Activated T-helper 17 cell treated with anti-CD3 and anti-CD28 coated beads, Interleukin-2, amount 50 U/mL, for 72 hours (primary cell): ENCODE measurements at places on chromosomes 1 and 21.

- ATAC-seq, result no peak
Observed at GRCh38 chr1:169326261-169326955, 41.2 kb downstream of the NME7 start.

- no peak for ATAC-seq
Observed at GRCh38 chr1:39623053-39623452, 16.4 kb downstream of the HEYL start.

DNA sequence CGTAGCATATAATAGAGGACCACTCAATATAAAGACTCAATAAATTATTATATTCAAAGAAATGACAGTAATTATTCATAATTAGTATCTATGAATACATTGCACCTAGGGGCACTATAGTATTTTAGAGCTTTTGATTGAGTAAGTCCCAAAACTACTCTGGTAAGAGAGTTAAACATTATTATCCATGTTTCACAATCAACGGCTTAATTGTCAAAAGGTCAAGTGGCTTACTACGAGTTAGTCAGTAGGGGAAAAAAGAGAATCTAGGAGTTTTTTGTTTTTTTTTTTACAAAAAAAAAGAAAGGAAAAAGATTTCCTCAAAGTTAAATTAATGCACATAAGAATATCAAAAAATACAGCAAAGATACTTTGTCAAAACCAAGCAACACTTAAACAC lies 20.4 kb upstream of the LAMC1 start:
- ATAC-seq, result no peak

DNA sequence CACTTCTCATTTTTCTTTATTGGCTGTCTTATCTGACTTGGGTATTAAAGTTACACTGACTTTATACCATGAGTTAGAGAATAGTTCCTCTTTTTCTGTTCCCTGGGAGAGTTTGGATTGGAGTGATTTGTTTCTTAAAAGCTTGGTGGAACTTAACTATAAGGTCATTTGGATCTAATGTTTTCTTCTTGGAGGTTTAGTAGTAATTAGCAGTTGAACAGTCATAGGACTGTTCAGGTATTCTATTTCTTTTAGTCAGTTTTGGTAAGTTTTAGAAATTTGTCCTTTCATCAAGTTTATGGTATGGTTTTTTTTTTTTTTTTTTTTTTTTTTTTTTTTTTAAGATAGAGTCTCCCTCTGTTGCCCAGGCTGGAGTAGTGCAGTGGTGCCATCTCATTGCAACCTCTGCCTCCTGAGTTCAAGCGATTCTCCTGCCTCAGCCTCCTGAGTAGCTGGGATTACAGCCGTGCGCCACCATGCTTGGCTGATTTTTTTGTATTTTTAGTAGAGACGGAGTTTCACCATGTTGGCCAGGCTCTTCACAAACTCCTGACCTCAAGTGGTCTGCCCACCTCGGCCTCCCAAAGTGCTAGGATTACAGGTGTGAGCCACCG lies 6.3 kb downstream of the TTC3 start:
- peak; percentile 39 for ATAC-seq

DNA sequence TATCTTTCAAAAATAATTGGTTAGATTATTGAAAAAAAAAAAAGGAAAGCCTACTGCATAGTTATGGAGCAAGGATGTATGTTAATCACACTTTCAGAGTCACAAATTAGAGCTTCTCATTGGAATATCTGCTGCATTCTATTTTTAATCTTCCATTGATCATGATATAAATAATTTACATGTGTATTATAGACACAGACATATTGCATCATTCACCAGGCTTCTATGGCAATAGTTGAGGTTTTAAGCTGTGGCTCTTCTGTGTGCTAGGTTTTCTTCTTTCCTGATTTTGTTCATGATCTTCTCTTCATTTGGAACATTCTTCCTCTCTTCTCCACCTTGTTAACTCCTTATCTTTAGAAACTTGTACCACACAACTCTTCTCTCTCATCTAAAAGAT lies 123.2 kb upstream of the HMCN1 start:
- no peak for ATAC-seq

DNA sequence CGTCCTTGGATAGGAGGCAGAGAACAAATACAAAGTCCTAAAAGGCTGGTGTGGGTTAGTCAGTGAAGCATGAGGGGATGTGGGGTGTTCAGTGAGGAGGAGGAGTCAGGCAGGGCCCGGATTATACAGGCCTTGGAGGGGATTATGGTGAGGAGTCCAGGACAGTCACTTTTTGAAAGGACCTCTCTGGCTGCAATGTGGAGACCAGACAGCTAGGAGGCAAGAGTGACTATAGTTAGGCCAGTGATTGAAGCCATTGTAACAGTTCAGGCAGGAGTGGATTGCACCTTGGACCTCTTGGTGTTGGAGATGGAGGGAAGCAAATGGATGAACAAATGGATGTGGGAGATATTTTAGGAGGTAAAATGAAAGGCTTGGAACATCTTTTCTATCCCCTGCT lies 115.8 kb downstream of the C1orf94 start:
- no peak for ATAC-seq

DNA sequence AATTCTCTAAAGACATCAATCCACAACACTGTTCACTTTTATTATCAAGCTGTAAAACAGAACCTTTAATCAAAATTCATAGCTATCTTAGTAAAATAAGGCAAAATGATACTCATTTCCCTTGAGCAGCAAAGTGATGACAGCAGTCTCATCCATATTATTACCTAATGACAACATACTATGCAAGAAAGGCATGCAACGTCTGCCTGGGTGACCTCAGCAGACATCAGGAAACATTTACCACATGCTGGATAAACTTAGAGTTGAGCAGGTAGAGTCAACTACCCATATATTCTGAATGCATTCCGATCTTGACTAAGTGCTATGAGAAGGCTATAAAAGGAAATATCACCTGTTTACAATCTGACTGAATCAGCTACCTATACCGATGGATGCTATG lies 145.1 kb downstream of the SIPA1L2 start:
- no peak for ATAC-seq

- ATAC-seq, result no peak
Observed at GRCh38 chr1:54581621-54582035, 33.6 kb downstream of the ACOT11 start.

DNA sequence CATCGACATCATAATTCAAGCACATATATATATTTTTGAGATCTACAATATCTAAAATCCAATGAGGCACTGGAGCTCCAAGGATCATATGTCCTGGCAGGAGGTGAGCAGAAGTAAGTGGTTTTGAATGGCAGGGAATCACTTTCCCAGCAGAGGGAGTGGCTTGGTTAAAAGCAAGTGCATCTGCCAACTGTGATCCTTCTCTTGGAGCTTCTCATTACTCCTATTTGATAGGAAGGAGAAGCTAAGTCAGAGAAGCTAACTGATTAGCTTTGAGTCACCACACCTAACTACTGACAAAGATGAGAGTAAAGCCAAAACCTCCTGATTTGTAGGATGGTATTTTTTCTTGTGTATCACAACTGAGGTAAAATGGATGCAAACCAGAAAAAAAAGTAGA lies 55.0 kb downstream of the ALG14 start:
- ATAC-seq, result no peak

DNA sequence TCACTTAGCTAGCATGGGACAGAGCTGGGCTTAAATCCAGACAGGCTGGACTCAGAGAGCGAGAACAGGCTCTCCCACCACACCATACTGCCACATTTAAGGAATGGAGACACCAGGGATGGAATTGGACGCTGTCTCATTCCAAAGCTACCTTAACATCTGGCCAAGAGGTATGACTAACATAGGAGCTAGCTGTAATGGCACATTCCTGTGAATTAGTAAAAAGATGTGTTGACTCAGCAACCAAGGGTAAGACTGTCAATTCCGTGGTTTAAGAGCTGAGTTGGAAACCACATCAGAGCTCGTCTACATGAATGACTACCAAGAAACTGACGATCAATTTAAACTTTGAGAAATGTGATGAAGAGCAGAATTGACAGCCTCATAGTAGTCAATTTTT lies 8.3 kb upstream of the TNFRSF9 start:
- ATAC-seq, result peak; percentile 95

- no peak for ATAC-seq
Observed at GRCh38 chr1:101957771-101958170, 39.0 kb downstream of the OLFM3 start.

- ATAC-seq, result no peak
Observed at GRCh38 chr21:14766241-14766640, 220.1 kb upstream of the SAMSN1 start.

GRCh38 chr1:23466423-23466989 lies 17.5 kb downstream of the ASAP3 start:
- no peak for ATAC-seq

DNA sequence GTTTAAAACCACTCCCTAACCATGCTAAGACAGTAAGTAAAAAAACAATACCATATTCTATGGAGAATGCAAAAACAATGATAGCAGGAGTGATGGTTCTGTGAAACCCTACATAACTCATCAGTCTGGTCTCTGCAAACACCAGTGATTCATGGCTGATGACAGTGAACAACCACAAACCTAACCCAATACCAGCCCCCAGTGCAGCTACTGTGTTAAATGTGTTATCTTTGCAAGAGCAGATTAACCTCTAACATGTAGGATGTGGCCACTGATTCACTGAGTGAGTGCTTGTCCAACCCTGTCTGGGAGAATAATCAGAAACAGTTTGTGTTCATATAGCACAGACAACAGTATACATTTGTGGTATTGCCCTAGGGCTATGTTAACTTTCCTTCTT lies 100.2 kb upstream of the COG2 start:
- peak; percentile 95 for ATAC-seq

- ATAC-seq, result no peak
Observed at GRCh38 chr21:15943009-15943666, 213.4 kb downstream of the USP25 start.

- peak; percentile 91 for ATAC-seq
Observed at GRCh38 chr1:53393325-53393792, 65.5 kb upstream of the LRP8 start.

DNA sequence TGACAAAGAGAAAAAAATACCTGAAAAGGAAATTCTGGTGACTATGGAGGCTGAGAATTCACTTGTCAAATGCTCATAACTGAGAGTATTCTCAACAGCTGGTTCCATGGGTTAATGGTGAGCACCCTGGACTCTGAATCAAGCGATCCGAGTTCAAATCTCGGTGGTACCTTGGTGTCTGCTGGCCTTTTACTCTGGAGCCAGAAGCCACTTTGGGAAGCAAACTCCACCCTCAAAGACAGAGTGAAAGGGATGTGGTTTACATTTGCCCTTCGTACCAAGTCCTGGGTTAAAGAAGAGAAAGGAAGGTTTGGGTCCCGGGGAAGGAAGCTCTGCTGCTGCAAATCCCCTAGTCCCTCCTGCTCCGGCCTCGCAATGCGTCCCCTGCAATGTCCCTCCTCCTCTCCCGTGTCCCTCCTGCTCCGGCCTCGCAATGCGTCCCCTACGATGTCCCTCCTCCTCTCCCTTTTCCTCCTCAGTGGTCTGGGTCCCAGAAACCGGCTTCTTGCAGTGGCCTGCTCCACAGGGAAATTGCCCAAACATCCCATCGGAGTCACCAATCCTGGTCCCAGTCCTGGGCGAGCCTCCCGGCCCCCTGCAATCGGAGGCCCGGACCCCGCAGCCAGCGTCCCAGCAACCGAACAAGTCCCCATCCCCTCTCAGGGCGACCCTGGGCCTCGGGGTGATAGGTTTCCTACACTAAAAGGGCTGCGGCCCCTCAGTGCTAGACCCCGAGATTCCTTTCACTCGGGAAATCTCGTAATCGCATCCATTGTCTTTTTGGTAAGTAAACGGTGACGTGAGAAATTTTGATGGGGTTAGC lies 129.4 kb downstream of the PPIAL4G start:
- peak; percentile 56 for ATAC-seq

- ATAC-seq, result no peak
Observed at GRCh38 chr1:53242381-53242780, 4.1 kb upstream of the MAGOH start.

DNA sequence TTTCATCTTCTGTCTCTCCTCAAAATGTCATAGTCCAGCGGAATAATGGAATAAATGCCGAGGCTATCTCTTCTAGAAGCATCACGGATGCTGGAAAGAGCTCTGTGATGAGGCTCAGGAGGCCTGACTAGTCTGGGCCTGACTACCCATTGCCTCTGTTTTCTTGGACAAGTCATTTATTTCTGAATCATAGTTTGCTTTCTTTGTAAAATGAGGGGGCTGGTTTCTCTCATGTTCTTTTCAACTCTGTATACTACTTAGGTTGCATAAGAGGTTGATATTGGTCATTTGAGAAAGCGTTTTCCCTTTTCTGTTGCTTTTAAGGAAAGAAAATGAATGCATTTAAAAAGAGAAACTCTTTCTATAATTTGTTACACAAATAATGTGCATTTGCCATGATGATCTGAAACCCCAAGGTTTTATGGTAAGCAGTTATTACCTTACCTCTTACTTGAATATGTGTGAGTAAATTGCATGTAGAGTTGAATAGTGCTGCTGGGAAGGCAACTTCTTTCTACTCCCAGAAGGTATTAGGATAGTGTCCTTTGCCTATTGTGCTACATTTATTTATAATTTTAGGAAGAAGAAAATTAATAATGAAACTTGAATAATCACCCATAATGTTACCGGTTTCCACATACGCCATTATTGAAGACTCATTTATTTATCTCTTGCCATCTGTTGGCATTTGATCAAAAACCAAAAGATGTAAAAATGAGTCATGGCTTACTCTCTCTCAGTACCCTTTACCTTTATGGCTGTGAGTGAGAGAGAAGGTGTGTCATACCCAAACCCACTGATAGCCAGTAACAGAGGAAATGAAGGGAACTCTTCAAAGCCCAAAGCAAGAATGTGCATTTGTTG lies 179.1 kb downstream of the FASLG start:
- ATAC-seq, result peak; percentile 97

DNA sequence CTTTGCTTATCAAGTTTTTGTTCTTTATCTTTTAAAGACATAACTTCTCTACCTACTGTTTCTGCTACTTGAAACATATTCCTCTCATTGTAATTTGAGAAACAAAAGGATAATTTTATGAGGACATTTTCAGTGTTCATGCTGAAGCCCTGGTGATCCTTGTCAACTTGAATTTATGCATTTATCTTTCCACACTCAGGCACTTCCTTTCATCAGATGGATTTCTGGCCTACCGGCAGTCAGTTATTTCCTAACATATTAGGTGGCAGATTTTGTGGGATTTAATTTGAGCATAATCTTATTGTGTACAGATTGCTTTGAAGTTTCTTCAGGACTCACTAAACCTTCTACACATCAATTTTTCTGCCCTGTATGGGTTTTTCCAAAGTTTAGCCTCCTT lies 75.0 kb downstream of the RGL1 start:
- no peak for ATAC-seq

GRCh38 chr1:9629445-9630201 lies 21.9 kb upstream of the PIK3CD start:
- ATAC-seq, result peak; percentile 59

GRCh38 chr1:24870551-24871195 lies 59.4 kb downstream of the RUNX3 start:
- ATAC-seq, result no peak

- ATAC-seq, result no peak
Observed at GRCh38 chr1:9111357-9111691, 17.6 kb downstream of the GPR157 start.

GRCh38 chr1:213136190-213136917 lies 85.3 kb downstream of the RPS6KC1 start:
- no peak for ATAC-seq

GRCh38 chr1:37479255-37480124 lies 5.1 kb downstream of the ZC3H12A start:
- peak; percentile 65 for ATAC-seq
